ENCODE measurements at places on chromosomes 5 and 9.

DNA sequence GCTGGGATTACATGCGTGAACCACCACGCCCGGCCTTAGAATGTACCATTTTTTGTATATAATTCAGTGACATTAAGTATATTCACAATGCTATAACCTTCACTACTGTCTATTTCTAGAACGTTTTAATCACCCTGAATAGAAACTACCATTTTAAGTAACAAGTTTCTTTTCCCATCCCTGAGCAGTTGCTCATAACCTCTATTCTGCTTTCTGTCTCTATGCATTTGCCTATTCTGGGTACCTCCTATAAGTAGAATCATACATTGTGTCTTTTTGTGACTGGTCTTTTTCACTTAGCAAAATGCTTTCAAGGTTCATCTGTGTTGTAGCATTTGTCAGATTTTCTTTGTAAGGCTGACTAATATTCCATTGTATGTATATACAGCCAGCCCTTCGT, 39.9 kb downstream of the DDX46 start:
- no peak for DNase-seq

GRCh38 chr5:68272289-68272688, 56.7 kb downstream of the PIK3R1 start:
- no peak for DNase-seq

DNA sequence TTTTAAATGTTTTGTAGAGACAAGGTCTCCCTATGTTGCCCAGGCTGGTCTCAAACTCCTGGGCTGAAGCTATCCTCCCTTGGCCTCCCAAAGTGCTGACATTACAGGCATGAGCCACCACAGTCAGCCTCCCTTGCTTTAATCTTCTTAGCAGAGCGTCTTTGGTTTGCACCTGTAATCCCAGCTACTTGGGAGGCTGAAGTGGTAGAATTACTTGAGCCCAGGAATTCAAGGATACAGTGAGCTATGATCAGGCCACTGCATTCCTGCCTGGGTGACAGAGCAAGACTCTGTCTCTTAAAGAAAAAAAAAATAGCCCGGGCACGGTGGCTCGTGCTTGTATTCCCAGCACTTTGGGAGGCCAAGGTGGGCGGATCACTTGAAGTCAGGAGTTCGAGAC, 27.8 kb downstream of the UBE2D2 start:
- DNase-seq: no peak

DNA sequence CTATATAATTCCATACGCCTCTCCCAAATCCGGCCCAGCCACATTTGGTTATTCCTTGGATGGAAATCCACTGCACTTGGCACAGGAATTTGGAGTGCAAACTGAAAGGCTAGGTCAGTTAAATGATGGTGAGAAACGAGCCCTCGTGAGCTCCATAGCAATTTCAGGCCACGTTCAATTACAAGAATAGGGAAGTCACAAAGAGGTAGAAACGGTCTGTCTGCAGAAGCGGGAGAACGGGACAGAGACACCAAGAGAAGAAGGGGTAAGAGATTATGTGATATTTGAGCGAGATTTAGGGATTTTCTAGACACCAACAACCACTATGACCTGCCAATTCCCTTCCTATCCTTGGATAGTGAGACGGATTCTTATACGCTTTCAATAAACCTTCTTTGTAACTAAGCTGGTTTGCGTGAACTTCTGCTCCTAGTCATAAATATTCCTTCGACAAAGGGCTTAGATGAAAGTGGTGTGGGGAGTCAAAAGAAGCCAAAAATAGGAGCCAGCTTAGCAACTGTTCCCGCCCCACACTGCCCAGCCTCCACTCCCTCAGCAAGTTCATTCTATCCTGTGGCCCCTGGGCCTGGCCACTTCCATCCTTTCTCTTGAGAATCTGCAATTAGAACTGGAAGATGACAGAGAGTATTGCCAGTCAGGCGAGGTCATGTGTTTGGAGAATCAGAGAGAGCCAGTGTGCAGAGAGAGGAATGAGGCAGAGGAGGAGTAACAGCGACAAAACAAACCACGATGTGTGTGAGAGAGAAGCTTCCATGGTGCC, 118.4 kb downstream of the ZNF608 start:
- DNase-seq: no peak

- DNase-seq: no peak
These were observed 10.9 kb upstream of the ARHGEF28 start for GRCh38 chr5:73615085-73615484.

DNA sequence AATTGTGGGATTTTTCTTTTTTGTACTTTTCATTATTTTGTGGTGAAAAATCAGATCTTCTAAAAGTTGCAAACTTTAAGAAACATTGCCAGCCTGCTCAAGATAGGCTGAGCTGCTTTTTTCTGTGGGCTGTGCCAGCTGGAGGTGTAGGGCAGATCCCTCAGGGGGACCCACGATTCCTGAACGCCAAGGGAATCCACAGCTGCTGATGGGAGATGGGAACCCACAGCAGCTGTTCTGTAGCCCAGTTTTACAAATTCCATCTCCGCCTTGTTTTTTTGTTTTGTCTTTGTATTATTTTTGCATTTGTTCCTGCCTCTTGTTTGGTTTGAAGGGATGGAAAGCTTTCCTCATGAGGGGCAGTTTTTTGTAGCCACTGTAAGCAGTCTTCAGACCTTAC, 91.0 kb downstream of the WWC1 start:
- DNase-seq: no peak

GRCh38 chr5:22908129-22908528, 55.0 kb upstream of the CDH12 start:
- no peak for DNase-seq
